WERI-Rb-1 (cell line): ENCODE measurements at places on chromosomes 7 and 10.
A peak's percentile ranks its signal among the peaks of the same experiment; 100 is the strongest.

DNA sequence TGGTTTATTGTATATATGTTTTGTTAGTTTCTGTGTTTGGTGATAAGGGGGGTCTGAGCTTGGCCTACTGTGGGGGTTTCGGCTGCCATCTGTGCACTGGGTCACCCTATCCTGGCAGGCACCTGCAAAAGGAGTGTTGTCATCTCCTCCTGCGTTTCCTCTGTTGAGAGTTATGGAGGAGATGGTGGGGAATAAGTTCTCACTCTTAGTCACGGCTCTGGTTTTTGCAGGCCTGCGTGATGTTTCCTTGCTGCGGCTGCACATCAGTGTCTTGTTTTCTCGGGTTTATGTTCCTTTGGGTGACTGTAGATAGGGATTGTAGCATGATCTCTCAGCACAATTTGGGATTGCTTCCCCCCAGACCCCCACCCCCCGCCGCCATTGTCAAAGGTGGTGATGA lies 36.8 kb downstream of the CCM2 start:
- no peak for DNase-seq

- DNase-seq: peak; percentile 80
Observed at GRCh38 chr10:79400146-79401004, 45.0 kb downstream of the ZCCHC24 start.

- DNase-seq: no peak
Observed at GRCh38 chr10:132019366-132019765, 37.6 kb upstream of the BNIP3 start.

DNA sequence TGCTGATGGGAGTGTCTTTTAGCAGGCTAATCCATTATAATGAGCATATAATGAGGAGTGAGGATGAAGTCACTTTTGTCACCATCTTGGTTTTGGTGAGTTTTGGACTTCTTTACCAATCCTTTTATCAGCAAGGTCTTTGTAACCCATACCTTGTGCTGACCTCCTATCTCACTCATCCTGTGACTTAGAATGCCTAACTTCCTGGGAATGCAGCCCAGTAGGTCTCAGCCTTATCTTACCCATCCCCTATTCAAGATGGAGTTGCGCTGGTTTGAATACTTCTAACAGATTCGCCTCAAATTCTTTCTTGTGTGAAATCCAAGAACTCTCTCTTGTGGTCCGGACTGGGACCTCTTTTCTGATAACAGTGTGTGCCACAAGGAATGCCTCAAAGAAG lies 253.1 kb upstream of the CACNA2D1 start:
- no peak for DNase-seq

- no peak for DNase-seq
Observed at GRCh38 chr7:116601426-116601825, 70.6 kb upstream of the MET start.

DNA sequence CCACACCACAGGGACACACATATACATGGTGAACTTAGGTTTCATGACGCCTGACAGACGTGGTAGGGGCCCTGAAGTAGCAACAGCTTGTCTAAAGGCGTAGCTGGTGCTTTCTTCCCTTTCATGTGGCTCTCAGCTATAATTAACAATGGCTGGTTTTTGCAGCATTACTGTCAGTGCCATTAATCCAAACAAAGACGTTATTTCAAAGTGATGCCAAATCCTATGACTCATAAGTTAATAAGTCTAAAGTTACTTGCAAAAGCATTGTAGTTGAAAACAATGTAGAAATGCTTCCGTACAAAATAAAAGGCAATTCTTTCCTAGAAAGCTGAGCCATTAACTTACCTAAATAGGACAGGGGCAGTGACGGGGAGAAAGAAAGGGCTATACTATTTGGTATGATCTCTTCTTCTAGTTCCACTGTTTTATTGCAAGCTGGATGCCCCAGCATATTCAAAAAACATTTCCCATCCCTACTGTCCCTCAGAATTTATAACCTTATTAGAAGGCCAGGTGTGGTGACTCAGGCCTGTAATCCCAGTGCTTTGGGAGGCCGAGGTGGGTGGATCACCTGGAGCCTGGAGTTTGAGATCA lies 105.4 kb downstream of the ODAD2 start:
- DNase-seq: no peak
